ENCODE measurements at places on chromosomes 5 and 9.

DNA sequence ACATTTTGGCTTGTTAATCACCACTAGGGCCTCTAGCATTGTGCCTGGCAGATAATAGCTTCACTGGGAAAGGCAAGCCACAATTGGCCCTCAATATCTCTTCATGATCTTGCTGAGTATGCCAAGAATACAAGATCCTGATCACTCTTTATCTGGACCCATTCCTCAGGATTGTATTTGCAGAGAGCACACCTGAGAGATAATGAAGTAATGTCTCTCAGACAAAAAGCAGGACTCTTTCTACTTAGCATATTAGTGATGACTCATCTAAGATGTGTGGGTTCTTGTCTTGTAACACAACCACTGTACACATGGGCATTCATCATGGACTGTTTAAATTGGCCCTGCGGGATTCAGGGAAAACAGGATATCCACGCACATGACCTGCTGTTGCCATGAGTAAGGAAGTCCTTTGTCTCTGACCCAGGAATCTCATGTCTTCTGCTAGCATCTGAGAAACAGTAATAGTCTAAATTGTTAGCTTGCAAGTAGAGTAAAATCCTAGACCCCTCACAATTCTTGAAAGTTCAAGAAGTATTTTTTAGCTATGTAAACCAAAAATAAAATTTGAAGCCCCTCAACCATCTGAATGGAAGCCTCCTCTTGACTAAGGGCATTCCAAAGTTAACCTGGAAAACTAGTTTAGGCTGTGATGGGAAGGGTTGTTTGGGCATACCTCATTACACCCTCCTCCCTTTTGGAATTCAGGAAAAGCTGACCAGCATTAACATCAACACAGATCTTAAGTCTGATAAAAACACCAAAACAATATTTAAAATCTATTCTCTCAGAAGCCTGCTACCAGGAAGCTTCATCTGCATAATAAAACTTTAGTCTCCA, 28.0 kb upstream of the NFIL3 start:
- no peak for DNase-seq

- DNase-seq, result no peak
Observed at GRCh38 chr9:3676766-3677165, 151.0 kb upstream of the RFX3 start.

GRCh38 chr9:6619909-6620308, 25.6 kb downstream of the GLDC start:
- DNase-seq, result no peak

DNA sequence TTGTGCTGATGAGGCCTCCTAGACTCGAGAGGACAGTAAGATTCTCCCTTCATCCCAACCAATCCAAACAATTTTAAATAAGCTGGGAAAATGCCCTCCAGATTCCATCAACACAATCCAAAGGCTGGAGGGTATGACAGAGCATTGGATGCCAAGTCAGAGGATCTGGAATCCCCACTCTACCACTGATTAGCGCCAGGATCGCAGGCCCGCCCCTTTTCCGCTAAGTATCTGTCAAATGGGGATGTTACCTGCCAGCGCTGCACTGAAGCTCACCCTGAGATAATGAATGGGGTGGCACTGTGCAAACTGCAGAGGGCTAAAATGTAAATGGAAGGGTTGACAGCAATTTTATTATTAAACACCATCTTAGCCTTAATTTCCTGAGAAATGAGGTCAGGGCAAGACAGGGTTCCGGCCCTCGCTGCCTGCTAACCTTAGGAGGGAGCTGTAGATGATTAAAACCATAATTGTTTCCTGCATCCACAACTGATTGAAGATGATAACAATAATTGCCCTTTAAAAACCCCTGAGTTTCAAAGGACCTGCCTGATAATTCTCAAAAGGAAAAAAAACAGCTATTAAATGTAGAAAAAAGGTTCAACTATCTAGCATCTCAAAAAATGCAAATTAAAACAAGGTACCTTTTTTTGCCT, 31.6 kb upstream of the GABBR2 start:
- DNase-seq, result no peak

DNA sequence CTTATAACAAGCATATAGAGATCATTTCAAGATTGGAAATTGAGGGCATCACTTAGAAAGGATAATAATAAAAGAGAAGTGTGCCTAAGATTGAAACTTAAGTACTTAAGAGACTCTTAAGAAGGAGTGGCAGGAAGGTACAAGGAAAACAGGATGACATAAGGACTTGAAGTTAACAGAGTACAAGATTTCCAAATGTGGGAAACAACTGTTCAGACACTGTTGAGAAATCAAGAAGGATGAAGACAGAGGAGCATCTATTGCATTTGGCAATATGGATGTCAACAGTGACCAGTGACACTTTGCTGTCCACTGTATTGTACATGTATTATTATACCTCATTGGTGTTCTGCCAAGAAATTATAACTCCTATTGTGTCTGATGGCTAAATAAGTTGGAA, 157.8 kb upstream of the PTGER4 start:
- DNase-seq, result no peak

Measured in stimulated activated CD4-positive, alpha-beta T cell treated with anti-CD3 and anti-CD28 coated beads, Interleukin-4, amount 100 ng/mL, for 4 hours (primary cell).